ENCODE measurements at places on chromosomes 6 and 20.

- no peak for DNase-seq
Measured at GRCh38 chr6:168518348-168518745, 77.4 kb downstream of the SMOC2 start.

GRCh38 chr6:123418071-123418470, 218.7 kb downstream of the TRDN start:
- DNase-seq: no peak

DNA sequence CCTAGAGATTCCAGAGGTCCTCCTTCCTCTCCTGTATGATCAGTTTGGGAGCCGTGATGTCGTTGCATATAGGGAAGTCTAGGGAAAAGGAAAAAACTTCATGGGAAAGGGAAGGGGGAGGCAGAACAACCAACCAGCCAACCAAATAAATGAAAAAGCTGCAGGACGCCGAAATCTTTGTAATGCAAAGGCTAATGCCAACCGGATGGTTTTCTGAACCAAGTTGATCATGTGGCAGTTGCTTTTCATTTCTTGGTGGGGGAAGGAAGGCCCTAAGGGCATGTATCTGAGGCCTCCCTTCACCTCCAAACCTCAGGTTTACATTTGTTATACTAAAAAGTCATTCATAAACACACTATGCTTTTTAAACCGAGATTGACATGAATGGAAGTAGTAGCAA, 167.2 kb downstream of the ARID1B start:
- no peak for DNase-seq

DNA sequence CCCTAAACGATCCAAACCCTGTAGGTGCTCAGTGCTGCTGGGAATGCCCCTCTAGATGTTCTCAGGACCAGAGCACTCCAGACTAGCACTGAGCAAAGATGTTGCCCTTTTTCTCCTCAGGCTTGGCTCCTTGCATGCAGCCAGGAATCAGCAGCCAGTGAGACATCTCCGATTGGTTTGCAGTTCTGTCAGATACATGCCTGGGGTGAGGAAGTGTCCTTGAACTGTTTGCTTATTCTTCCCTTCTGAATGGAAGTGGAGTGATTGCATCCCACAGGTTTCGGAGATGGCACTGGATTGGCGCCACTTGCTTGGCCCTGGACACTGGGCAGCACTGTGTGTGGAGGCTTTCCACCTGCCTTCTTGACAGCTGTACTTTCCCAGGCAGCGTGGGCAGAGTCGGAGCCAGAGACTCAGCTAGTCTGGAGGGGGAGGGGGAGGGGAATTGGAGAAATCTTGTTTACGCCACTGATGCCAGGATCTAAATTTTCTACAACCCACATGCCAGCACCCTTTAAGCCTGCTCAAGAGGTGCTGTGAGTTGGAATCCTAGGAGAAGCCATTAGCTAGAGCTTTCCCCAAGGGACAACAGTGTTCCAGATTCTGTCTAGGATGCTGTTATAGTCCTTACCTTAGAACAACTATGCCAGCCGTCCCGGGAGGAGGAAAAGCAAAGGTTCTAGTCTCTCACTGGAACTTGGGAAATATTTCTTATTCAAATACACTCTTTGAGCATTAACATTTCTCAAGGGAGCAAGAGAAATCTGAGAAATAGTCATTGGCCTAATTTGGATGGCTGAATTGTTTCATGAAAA, 49.2 kb upstream of the SASH1 start:
- DNase-seq: no peak

- no peak for DNase-seq
Measured at GRCh38 chr20:45927071-45927878, 7.2 kb upstream of the PCIF1 start.

All from stimulated activated CD4-positive, alpha-beta T cell treated with anti-CD3 and anti-CD28 coated beads, Interleukin-12 subunit alpha, Interleukin-12 subunit beta, amount 100 ng/mL, for 24 hours (primary cell).